GM19239 (cell line): ENCODE measurements at places on chromosomes 3 and 15.

DNA sequence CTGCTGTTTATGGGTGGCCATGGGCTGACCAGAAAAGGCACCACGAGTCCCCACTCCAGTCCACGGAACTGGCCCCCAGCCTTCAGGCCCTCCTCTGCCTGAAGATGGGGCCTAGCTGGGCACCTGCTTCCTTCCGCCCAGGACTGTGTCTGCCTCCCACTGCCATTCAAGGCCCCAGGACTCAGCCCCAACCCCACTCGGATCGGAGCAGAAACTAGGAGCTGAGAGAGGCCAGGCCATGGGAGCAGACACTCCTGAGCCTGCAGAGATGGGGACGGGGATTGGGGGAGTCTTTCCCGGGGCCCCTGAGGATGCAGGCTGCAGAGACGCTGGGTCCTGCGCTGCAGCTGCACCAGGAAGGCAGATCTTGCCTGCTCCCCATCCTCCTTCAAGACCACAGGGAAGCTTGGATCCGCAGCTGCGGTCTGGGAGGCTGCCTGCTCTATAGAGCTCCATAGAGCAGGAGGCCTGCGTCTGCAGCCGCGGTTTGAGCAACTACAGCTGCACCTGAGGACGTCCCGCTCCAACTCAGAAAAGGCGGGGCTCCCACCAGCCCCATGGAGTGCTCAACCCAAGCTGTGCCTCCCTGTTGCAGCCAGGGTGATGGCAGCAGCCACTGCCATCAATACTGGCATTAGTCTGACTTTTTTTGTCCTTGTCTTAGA lies 383.9 kb upstream of the TMCO5A start:
- no peak for DNase-seq

DNA sequence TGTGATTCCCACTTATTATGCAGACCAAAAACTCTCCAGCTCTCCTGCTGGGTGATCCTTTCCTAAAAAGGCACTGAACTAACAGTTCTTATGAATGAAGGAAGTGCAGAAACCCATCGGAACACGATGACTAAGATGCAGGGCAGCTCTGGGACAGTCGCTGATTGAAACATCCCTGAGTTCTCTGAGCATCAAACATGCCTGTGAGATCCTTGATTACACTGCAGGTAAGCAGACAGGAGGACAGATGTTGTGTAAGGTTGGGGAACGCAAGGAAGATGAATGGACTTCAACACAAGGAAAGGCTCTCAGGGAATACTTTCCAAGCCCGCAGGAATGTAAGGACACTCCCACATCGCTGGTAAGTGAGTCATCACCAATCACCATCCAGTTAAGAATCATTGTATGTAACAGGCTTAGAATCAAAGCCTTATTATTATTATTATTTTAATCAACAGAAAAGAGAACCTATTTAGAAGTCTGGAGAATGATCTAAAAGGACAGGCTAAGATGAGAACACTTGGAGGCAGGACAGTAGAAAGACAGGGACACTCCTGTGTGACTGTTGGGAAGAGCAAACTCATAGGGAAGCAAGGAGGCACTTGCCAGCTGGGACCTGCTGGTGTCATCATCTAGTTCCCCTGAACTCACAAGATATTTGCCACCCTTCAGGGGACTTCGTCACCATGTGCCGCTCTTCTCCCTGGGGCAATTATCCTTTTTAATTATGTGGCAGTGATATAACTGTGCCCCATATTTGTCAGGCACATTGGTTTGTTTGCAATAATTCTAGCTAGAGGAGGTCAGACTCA lies 26.0 kb downstream of the TMEM158 start:
- no peak for DNase-seq

DNA sequence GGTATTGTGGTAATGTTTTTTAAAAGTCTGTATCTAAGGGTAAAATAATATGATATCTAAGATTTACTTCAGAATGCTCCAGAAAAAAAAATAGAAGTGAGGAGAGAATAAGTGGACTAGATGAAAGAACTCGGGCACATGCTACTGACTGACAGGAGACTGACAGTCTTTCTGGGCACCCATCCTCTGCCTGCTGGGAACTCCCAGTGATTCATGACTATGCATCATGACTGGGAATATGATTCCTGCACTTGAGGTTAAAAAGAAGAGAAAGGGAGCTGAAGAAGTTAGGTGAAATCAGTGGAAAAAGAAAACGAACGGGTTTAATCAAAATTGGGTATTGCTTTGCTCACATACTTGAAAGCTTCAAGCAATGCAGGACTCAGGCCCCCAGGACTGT lies 35.7 kb upstream of the SPSB4 start:
- no peak for DNase-seq

DNA sequence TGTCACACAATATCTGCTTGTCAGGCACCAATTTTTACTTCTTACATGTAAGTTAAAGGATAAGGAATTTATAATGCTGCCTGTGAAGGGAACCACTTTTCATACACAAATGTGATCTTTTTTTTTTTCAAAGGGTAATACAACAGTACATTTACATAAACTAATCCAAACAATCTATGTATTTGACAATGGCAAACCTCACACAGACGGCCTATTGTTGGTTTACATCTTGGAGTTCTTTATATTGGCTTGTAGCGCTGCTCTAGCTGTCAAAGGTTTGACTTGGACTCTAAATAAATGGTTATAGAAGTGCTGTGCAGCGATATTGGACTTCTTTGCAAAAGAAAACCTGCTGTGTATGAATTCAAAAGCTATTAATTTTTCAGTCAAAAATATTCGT lies 598.0 kb downstream of the FOXP1 start:
- DNase-seq = no peak

DNA sequence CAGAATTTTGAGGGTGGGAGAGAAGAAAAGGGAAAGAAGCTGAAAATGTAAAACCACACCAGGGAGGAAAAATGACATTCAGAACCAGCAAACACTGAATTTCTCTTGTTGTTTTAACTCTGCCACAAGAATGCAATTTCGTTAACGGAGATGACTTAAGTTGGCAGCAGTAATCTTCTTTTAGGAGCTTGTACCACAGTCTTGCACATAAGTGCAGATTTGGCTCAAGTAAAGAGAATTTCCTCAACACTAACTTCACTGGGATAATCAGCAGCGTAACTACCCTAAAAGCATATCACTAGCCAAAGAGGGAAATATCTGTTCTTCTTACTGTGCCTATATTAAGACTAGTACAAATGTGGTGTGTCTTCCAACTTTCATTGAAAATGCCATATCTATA lies 15.5 kb downstream of the GREM1 start:
- no peak for DNase-seq

GRCh38 chr3:71958533-71958932 lies 173.6 kb upstream of the PROK2 start:
- no peak for DNase-seq

- DNase-seq = no peak
Observed at GRCh38 chr3:72068621-72069020, 283.7 kb upstream of the PROK2 start.

- no peak for DNase-seq
Observed at GRCh38 chr3:150073513-150073912, 102.8 kb upstream of the PFN2 start.

DNA sequence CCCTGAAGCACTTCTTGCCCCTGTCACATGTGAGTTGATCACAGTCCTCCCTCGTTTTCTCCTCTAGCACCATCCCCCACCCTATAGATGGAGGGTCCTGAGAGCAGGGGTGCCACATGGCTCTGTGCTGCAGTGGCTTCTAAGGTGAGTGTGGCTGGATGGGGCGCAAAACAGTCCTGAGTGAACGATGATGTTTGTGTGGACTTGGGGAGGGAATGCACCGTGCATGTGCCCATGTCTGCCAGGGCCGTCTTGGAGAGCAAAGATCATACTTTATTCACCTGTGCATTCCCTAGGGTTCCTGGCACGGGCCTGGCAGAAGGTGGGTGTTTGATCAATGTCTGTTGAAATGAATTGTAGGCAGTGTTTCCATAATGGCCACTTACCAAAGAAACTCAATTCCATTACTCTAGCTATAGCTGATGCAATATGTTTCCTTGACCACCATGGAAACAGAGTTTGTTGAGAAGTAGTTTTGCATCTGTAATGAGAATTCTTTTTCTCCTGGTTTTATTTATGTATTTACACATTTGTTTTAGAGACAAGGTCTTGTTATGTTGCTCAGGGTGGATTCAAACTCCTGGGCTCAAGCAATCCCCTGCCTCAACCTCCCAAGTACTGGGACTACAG lies 58.0 kb downstream of the ABTB1 start:
- DNase-seq = no peak

DNA sequence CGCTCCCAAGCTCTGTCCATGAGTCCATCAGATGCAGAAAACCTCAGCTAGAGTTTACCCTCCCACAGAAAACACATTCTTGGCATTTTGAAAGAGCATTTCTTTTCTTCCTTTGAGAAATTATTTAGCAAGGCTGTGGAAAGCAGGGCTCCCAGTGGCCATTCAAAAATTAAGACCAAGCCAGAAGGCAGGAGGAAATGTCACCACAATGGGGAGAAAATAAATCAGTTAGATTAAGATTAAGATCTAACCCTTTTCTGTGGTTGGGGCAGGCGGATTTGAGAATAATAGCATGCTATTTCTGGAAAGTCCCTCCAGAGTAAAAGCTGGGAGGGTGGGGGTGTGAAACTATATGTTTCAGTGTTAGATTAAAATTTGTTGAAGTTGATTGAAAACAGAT lies 20.2 kb downstream of the LRIG1 start:
- no peak for DNase-seq

- no peak for DNase-seq
Observed at GRCh38 chr15:80991421-80991820, 1.8 kb upstream of the MESD start.

DNA sequence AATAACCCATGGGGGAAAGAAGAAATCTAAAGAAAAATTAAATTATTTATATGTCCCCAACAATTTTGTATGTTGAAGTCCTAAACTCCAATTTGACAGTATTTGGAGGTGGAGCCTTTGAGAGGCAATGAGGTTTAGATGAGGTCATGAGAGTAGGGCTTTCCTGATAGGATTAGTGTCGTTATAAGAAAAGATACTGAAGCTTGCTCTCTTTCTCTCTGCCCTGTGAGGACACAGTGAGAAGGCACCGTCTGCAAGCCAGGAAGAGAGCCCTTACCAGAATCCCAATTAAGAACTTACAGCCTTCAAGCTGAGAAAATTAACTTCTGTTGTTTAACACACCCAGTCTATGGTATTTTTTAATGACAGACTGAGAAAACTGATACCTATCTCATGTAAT lies 16.1 kb upstream of the OR5AC2 start:
- DNase-seq = no peak

- DNase-seq = no peak
Observed at GRCh38 chr3:148682997-148683396, 14.7 kb upstream of the AGTR1 start.

DNA sequence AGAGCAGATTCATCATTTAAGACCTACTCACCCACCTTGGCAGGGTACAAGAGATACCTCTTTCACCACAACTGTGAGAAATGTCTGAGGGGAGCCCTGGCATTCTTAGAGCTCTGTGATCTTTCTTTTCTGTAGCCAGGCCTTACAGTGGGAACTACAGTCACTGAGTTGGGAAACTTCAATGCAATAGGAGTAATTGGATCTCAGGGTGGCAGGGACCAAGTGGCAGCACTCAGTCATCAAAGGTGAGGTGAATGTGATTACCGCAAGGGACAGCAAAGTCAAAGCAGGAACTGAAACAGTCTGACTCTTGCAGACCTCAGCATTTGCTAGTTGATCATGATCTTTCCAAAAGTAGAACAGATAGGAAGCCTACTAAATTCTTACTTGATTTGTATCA lies 7.2 kb upstream of the MCF2L2 start:
- peak; percentile 10 for DNase-seq

DNA sequence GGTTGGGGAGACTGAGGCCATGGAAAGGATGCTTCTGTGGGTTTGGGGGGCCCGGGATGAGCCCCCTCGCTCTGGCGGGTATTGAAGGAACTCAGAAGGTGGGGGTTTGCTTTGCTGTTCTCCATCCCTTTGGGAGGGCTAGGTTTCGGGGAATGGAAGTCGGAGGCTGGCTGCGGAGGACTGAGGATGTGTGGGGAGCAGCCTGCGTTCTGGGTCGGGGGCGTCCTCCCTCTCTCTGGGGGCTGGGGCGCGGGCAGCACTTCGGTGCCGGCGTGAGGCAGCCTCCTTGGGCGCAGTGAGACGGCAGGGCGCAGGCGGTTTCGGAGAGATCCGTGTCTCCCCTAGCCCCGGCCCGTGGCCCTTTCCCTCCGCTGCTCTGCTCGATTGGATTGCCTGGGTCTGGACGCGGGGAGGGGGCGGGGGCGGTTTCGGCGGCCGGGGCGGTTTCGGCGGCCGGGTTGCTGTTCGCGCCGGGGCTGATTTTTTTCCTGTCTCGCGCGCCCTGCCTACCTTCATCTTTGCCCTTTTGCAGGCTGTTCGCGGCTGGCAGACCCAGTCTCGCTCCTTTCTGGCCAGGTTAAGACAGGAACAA lies 1.4 kb downstream of the PTPRG start:
- DNase-seq = no peak

DNA sequence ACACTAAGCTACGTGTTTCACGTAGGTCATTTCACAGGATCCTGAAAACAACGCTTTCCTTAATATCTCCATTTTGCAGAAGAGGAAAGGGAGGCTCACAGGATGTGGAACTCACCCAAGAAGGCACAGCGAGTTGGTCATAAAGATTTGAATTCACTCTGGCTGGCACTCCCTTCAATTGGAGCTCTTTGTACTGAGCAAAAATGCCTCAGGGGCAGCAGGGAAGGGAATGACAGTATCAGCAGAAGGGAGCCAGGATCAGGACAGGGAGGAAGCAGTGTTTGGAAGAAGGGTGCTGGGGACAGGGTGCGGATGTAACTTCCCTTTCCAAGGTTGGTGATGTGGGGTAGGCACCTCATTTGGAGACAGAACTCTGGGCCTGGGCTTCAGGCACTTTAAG lies 1.1 kb upstream of the ST6GAL1 start:
- DNase-seq = no peak

DNA sequence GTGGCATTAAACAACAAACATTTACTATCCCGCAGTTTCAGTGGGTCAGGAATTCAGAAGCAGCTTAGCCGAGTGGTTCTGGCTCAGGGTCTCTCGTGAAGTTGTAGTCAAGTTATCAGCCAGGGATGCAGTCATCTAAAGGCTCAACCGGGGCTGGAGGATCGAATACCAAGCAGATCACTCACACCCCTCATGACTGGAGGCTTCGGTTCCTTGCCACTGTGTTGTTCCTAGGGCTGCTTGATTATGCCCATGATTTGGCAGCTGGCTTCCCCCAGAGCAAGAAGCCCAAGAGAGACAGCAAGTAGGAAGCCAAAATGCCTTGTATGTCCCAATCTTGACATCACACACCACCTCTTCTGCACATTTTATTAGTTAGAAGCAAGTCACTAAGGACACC lies 33.9 kb upstream of the CDCP1 start:
- no peak for DNase-seq

DNA sequence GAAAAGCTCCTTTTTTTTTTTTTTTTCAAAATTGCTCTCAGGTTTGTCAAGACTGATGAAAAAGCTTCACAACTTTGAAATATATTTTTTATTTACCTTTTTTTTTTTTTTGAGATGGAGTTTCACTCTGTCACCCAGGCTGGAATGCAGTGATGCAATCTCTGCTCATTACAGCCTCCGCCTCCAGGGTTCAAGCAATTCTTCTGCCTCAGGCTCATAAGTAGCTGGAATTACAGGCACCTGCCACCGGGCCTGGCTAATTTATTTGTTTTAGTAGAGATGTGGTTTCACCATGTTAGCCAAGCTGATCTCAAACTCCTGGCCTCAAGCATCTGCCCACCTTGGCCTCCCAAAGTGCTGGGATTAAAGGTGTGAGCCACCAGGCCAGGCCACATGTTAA lies 1515.0 kb downstream of the OTOL1 start:
- no peak for DNase-seq

- no peak for DNase-seq
Observed at GRCh38 chr3:159522276-159522675, 466.4 kb upstream of the IL12A start.
